ENCODE measurements at places on chromosomes 4 and X. TPM values are rescaled to one million over a fixed set of nuclear protein-coding genes. Genes with fewer than 3 reads are reported as not detected.

- peak; percentile 13 for DNase-seq
These were observed 82.1 kb upstream of the NKX1-1 start for GRCh38 chr4:1488357-1488756.

GRCh38 chrX:410296-410695 lies 23.6 kb upstream of the PPP2R3B start:
- no peak for DNase-seq

DNA sequence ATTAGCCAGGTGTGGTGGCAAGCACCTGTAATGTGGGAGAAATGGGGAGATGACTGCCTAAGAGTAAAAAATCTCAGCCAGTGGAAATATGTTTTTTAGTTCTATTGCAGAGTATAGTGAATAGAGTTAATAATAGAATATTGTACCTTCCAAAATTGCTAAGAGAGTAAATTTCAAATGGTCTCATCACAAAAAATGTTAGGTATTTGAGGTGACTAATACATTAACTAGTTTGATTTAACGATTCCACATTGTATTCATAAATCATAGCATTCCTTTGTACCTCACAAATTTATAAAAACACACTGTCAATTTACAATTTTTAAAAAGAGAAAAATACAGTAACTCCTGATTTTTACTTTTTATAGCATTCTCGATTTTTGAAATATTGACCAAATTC lies 681.5 kb upstream of the EPHA5 start:
- DNase-seq = no peak

DNA sequence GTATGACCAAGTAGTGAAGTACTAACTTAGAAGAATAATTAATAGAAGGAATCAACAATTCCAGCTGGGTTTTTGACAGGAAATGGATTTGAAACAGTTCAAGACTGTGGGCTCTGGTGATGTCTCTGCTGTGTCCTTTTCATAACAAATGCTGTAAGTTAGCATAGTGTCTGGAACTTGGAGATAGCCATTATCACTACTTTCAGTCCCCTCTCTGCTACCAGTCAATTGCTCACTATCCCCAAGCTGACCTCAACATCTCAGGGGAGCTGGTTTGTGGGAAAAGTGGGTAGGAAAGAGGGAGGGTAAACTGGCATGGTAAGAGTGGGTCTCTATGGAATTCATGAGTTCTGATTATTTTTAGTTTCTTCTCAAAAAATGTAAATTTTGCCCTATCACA lies 231.4 kb upstream of the MID1 start:
- no peak for DNase-seq

The INPP4B gene
- 29.0 TPM for total RNA-seq

DNA sequence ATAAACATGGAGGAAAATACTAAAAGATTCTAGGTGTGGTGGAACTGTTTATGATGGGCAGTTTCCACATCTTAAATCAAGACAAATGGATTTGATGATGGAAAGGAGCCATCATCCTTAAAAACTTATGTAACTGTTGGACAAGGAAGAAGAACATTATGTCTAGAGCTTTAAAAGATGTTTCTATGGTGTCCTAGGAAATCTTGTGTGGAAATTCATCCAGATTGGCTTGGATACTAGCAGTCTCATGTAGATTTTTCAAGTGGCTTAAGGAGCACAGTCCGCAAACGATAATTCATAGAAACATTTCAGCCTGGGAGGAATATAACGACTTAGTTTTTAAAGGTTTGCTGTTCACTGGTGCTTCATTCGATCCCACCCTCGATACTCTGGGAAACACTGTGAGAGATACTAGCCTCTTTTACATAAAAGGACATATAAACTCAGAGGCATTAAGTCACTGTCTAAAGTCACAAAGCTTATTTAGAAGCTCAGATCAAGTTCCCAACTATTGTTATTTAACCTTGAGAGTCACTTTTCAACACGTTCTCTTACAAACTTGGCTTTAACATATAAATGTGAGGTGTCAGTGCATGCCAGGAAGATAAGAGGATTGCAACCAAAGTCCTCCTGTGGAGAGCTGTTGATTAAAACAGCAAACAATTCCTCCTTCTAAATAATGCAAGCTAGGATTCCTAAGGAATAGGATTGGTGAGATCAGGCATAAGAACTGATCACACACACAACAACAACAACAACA lies 135.7 kb upstream of the SCML1 start:
- no peak for DNase-seq

GRCh38 chrX:133323431-133323830 lies 91.9 kb downstream of the GPC4 start:
- DNase-seq = no peak

The CT45A10 gene
- not detected for total RNA-seq

The HPGDS gene
- 1.9 TPM for total RNA-seq

- no peak for DNase-seq
These were observed 70.8 kb downstream of the ANXA3 start for GRCh38 chr4:78622253-78622979.

The PNMA5 gene
- total RNA-seq = 6.3 TPM

The ETNPPL gene
- total RNA-seq = 69.5 TPM

DNA sequence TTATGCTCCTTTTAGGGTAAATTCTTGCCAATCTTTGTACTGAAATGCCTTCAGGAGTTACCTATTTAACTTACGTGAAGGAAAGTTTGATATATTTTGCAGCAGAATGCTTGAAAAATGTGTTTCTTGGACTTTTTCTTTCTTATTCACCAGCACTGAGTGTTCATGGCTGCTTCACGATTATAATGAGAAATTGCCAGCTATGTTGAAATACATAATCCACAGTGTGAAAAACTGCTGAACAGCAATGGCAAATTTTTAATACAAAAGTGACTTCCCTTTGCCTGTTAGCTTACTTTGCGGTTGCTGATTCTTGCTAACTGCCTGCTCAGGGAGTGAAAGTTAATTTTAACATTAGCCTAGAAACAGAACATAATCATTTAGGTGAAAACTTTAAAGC lies 153.8 kb upstream of the SLC4A4 start:
- DNase-seq = no peak

The CSAG3 gene
- total RNA-seq = 0.63 TPM

The ABCG2 gene
- total RNA-seq = 22.5 TPM

The ARMCX1 gene
- total RNA-seq = 26.9 TPM

The ZNF718 gene
- total RNA-seq = 17.3 TPM

DNA sequence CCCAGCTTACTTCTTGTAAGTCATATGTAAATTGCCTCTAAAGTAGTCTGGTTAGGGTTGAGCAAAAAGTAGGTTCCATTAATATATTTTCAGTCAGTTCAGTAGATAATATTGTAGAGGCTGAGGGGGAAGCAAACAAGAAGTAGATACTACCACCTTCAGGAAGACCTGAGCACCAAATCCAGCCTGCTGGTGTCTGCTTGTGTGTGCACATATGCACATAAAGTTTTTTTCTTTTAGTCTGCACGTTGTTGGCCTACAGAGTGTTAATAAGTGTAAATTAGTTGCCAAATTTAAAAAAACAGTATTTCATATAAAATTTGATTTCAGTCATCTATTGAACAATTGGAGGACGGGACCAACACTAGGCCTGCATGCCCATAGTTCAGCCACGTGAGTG lies 76.7 kb downstream of the CCKAR start:
- no peak for DNase-seq

The SATL1 gene
- total RNA-seq = 2.3 TPM

DNA sequence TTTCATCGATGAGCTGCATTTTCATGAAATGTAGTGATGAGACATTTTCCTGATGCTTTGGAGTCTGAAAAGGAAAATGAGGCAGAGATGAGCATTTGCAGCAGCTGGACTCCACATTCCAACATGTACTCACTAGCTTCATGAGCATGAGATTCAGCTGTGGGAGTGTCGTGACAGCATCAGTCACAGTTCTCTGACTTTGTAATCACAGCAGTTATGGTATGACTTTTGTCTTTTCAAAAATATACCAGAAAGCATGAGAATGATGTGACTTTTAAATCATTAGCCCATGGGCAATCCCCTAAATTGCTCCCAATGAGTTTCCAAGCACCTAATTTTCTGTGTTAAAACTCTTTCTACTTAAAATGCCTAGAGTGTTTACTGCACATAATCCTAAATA lies 18.3 kb upstream of the MSL3 start:
- DNase-seq = no peak

GRCh38 chr4:153228512-153229140 lies 24.4 kb downstream of the TRIM2 start:
- no peak for DNase-seq

DNA sequence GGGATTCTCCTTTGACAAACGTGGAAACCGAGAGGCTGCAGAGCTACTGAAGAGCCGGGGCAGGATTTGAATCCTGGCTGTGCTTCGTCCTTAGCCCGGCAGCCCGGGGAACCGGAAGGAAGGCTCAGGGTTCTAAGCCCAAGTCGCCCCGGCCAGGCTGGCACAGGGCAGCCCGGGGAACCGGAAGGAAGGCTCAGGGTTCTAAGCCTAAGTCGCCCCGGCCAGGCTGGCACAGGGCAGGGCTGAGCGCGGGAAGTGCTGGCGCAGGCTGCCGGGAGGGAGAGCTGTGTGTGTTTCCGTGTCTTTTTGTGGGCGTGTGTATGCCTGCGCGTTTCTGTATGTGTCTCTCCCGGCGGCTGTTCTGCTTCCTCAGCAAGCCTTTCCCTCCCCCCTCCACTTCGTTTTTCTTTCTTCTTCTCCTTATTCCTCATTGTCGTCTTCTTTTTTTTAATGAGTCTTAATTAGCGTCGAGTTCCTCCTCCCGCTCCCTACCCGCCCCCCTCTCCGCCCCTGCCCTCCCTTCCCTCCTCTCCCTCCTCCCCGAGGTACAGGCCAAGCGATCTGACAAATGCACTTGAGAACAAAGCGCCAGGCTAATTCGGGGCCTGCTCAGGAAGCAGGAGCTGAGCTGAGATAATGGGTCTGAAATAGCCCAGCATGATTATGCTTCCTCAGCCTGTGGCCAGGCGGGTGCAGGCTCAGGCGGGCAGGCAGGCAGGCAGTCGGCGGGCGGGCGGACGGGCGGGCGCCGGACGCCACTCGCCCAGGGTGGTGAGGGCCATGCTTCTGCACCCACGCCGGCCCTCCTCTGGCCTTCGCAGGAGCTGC lies 65.9 kb downstream of the EFNB1 start:
- DNase-seq = peak; percentile 33

GRCh38 chr4:146428298-146428697 lies 93.4 kb downstream of the SLC10A7 start:
- DNase-seq = no peak

Measured in dorsolateral prefrontal cortex (tissue), 122 donors.